ENCODE measurements at places on chromosomes 7 and 10.

DNA sequence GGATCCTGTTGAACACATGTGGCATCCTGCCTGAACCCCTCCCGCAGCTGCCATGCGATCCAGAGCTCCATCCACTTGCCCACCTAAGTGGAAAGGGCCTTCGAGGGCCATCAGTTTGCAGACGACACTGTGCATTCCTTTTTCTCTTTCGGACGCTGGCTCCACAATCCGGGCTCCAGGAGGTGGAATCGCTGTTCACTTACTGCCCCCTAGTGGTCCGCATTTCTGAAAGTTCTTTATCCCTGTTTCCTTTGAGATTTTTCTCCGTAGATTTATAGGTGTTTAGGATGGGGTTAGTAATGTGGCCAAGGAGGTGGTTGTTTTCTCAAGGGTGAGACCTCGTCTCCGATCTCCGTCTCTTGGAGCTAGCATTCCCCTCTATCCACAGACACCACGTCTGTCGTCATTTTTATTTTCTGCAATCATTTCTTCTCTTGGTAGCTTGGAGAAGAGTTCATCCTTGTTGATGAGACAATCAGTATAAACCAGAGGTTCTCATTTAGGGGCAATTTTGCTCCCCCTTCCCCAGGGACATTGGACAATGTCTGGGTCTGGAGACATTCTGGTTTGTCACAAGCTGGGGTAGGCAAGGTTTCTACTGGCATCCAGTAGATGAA lies 204.6 kb downstream of the ARHGAP21 start:
- peak; percentile 92 for DNase-seq

- no peak for DNase-seq
Measured at GRCh38 chr10:22230158-22230833, 12.5 kb upstream of the EBLN1 start.

DNA sequence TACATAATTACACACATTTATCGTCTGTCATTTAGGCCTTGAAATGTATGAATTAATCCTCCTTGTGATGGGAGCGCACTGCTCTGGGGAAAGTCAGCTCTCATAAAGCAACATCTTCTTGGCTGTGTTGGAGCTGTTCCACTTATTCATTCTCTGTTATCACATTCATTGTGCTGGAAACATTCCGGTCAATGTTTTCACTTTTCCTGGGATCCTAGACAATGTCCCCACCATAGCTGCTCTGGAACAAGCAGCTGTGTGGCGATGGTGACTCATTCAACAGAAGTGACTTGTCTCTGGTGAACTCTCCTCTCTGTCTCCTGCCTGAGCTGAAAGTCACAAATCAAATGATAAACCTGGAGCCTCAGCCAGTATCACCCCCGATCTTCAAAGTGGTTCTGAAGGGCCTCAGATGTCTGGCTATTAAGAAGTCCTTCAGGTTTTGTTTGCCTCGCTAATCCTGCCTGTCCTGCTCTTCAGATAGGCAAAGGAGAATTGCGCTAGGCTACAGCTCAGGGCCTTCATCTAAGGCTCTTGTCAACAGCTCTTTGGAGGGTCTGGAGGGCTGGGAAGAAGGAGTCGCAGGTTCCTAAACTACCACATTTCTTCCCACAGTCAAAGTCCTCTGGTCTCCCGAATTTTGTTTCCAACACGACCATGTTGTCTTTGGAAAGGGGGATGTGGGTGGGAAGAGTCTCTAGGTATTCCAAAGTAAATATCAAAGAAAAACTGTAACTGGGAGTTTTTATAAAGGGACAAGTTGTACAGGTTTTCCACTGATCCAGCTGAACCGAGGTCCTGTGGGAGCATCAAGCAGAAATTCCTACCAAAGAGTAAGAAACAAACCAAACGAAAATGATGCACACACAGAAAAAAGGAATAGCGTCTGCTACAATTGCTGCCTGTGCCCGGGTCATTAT lies 29.3 kb downstream of the KLF6 start:
- DNase-seq, result no peak

DNA sequence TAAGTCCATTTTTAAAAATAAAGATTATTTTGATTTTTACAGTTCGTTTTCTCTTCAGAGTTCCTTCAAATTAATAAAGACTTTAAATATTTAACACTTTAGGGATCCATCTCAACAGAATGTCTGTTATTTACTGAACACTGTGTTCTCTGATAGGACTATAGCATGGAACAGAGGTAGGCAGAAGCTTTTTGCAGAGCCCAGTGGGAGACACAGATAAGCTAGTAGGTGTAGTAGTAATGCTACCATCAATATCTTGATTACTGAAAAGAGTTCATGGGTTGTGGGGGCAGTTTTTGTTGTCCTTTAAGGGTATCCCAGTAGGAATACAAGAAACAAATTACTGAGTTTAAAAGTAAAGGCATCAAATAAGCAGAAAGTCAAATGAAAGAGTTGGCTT lies 140.5 kb downstream of the HBP1 start:
- no peak for DNase-seq

DNA sequence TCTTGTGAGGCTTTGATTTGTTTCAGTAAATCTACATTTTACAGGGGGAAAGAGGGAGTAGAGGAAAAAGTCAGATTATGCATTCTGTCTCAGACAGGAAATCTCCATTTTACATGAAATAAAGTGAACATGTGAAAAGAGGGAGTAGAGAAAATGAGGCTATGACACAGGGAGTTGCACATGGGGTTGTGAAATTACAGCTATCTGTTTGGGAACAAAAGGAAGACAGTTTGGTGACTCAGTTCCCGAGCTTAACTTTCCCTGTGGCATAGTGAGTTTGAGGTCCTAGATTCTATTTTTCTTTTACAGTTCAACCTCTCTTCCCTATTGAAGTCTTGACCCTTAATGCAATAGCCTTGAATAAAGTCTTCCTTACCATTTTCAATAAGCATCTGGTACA lies 63.2 kb upstream of the AGR3 start:
- no peak for DNase-seq

DNA sequence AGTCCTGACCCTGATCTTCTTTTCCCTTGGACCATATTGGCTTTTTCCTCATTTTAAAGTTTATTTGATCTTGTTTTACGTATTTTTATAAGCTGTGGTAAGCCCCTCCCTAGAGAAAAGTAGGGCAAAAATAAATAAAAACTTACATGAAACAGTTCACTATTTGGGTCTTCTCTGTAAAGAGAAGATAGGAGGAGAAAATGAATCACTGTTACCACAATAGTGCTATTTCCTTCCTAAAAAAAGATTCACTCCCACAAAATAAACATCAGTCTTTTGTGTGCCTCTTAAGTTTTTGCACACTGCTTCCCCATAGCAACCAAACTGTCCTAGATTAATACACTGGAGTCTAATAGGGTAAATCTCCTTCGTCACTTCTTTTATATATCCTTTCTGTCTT lies 1.4 kb upstream of the SVIL start:
- no peak for DNase-seq
